SK-N-SH treated with all-trans-retinoic acid at 6 μM for 48 hours (cell line): ENCODE measurements at places on chromosomes 13 and 19.

GRCh38 chr19:56301155-56301554, 13.5 kb downstream of the ZSCAN5A start:
- no peak for ATAC-seq

DNA sequence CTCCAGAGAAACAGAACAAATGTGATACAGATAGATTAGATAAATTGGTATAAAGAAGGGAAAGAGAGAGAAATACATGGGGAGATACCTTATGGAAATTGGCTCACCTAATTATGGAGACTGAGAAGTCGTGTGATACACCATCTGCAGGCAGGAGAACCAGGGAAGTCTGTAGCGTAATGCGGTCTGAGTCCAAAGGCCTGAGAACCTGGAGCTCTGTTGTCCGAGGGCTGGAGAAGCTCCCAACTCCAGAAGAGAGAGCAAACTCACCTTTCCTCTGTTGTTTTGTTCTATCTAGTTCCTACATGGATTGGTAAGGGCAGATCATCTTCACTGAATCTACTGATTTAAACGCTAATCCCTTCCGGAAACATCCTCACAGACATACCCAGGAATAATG, 648.2 kb upstream of the GPC6 start:
- ATAC-seq: no peak

DNA sequence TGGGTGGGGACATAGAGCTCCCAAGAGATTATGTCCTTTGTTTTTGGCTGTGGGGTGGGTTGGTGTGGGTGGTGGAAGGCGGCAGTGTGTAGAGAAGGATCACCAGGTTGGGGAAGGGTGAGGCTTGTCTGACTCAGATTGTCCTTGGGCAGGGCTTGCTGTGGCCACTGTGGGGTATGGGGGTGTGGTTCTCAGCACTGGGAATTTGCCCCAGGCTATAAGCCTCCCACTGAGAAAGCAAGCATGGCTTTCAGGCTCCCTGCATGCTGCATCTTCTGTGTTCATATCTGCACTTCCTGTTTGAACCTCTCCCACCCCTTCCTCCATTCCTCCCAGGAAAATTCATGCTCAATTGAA, 34.9 kb downstream of the DNAJC15 start:
- ATAC-seq: no peak

DNA sequence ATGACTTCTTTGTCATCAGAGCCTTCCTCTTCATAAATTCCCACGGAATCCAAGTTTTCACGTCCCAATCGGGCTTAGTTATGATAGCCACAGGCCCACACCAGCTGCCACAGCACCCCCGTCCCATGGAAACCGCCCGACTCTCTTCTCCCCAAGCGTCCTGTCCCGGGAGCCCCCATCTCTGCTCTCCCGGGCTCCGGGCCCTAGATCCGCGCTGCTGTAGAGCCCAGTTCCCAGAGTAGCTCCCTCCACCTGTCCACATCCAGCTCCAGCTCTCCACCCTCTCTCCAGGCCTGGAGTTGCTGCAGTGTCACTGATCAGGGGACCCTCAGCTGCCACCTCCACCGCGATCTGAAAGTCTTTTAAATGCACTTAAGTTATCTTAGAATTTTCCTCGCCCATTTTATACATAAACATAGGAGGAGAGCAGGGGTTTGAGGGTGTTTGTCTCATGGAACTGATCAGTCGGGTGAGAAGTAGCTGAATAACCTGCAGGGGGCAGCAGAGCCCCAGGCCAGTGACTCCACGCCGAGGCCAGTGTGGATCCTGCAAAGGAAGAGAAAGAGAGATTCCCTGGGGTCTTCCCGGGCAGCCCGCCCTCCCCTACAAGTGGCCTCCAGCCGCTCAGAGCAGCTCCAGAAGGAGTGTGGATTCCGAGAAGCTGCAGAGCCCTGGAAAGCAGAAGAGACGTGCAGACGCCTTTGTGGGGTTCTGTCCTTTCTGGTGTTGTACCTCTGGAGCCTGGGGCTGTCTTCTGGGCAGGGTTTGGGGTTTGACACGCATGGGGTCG, 1.1 kb upstream of the ZNF763 start:
- peak; percentile 84 for ATAC-seq

DNA sequence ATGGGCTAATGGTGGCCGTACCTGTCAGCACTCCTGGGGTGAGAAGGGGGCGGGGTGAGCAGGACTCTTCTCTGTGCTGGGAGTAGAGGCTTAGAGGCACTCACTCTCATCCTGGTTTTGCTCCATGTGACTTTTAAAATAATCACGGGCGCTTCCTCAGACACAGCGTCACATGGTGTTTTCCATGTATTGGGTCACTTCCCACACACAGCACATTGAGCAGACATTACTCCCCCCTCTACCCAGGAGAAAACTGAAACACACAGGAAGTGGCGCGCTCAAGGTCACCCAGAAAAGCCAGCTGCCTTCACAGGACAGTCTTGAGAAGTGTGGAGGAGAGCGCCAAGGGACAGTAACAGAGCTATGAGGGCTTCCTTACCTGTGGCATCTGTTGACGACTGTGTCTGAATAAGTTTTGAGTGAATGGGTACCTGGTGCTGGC, 23.2 kb downstream of the SPATA13 start:
- no peak for ATAC-seq

DNA sequence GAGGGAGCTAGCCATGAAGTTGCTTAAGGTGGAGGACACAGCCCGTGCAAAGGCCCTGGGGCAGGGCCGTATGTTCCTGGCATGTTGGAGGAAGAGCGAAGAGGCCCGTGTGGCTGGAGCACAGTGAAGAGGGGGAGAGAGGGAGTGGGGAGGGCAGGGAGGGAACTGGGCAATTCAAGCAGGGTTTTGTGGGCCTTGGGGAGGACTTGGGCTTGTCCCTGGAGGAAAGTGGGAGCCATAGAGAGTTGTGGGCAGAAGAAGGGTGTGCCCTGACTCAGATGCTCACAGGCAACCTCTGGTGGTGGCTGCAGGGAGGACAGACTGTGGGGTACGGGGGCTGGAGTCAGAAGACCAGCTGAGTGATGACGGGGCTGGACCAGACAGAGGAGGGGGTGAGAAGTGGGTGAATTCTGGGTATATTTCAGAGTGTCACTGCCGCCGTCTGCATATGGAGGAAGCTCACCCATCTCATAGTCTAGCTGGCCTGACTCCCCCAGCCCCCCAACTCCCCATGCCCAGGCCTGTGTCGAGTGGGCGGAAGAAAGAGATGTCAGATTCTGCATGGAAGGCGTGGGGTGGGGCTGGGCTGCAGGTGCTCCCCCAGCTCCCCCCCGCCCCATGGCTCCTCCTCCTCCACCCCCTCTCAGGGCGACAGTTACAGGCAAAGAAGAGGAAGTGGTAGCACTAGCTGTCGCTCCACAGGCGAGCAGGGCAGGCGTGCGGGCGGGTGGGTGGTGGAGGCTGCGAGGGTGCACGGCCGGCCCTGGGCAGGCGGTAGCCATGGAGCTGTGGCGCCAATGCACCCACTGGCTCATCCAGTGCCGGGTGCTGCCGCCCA, at the start of gene VAV1:
VAV1 (plus strand) TSS at position 681 of the 838 bp plus-strand sequence; CDS start at position 781, 100 bp downstream.
- peak; percentile 16; the same call in 1 of the 3 replicates for ATAC-seq

GRCh38 chr13:110251193-110251819, 55.7 kb downstream of the COL4A1 start:
- no peak for ATAC-seq

GRCh38 chr13:112730157-112730671, 40.4 kb downstream of the ATP11A start:
- no peak for ATAC-seq

GRCh38 chr13:36352350-36352749, 6.2 kb upstream of the SPART start:
- ATAC-seq: no peak; the same call in 2 of the 3 replicates

DNA sequence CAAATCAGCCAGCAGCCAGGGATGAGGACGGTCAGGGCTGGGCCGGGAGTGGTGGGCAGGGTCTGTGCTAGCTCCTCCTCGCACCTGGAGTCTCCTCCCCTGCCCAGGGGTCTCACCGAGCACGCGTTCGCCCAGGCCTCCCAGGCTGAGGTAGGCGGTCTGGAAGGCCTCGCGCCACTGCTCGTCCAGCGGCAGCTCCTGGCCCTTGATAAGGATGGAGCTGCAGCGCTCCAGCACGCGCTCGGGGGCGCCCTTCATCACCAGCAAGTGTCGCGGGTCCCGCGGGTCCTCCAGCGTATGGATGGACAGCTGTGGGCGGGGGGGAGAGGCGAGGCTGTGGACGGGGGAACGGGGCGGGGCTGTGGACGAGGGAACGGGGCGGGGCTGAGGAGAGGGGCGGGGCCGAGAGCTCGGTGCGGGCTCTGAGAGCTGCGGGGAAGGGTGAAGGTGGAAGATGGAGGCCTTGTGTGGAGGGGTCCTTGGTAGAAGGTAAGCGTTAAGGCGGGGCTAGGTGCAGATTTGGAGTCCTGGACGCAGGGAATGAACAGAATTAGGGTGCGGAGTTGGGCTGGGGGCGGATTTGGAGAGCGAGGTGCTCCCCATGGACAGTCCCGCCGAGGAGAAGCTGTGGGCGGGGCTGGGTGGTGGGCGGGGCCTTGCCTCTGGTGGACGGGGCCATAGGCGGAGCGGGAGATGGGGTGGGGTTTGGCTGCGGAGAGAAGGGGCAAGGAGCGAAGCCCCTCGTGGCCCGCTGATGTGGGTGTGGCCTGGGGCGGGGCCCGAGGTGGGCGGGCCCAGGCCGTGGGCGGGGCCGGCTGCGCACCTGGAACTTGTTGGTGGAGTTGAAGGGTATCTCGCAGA, 5.7 kb downstream of the ATP4A start:
- peak; percentile 79 for ATAC-seq

- ATAC-seq: no peak
Measured at GRCh38 chr13:73290844-73291243, 232.0 kb downstream of the KLF5 start.

- no peak; the same call in 1 of the 3 replicates for ATAC-seq
Measured at GRCh38 chr19:49786376-49786820, 19.6 kb downstream of the AP2A1 start.

DNA sequence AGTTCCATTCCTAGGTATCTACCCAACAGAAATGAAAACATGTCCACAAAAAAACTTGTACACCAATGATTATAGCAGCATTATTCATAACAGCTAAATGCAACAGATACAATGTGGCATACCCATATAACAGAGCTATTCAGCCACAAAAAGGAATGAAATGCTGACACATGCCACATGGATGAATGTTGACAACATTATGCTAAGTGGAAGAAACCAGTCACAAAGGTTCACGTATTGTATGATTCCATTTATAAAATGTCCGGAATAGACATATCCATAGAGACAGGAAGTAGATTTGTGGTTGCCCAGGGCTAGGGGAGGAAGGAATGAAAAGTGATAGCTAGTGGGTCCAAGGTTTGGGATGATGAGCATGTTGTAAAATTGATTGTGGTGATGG, 10.8 kb downstream of the CRYL1 start:
- no peak for ATAC-seq

DNA sequence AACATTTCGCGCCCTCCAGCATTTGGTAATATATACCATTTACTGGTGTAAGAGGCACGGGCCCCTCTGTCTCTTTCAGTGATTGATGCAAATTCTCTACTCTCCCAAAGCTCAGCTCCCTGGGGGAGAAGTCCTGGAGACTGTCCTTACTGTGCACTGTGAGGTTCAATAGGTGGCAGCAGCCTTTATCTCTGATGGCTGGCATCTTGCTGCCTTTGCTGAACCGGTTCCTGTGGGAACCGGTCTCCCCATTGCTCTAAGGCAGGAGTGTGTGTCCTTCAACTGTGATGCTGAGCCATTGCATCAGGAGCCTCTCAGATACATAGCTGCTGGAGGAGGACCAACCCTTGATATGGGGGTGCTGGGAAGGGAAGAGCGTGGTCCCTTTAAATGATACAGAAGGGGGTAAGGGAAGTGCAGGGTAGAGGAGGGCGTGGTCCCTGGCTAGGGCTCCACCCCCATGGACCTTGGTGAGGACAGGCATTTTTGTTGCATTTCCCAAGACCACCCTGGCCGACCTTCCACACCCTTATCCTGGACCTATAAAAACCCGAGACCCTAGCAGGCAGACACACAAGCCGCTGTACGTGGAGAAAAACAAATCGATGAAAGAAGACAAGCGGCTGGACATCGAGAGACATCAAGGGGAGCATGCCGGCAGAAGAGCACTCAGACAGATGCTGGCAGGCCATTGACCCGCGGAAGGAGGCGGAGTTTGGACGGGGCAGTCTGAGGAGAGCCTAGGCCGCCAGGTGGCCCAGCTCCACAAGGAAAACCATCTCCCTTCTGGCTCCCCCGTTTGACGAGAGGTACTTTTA, 41.1 kb upstream of the GTF3A start:
- ATAC-seq: no peak

- no peak for ATAC-seq
Measured at GRCh38 chr13:47594833-47595232, 406.2 kb downstream of the SUCLA2 start.

- no peak for ATAC-seq
Measured at GRCh38 chr19:19866611-19867248, 1.0 kb downstream of the ZNF253 start.

GRCh38 chr19:36482876-36483275, 6.5 kb downstream of the ZNF566 start:
- no peak for ATAC-seq

DNA sequence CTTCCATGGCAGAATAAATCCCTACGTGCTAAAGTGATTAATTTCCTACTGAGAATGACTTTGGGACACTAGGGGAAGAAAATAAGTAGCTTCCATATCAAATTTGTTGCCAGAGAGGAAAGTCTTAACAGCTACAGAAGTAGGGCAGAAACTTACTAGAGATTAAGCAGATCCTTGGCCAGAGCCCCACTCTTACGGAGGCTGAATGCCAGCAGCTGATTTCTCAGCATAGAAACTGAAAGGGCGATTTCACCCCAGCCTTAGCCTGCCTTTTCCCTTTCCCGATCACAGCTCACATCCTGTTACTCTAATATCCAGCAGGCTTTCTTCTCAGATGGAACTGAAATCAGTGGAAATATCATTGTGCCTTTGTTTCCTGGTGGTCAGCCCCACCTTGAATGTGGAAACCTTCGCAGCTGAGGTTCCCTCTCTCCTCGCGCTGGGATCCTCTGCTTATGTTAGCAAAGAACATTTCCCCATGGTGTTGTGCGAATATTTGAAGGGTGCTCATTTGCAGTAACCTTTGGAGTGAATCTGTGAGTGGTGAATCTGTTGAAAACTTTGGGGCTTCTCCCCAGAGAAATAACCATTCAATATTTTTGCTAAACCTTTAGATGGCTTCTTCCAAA, 8.4 kb downstream of the FAM124A start:
- ATAC-seq: peak; percentile 95

GRCh38 chr19:3346677-3347353, 19.6 kb upstream of the NFIC start:
- ATAC-seq: no peak

DNA sequence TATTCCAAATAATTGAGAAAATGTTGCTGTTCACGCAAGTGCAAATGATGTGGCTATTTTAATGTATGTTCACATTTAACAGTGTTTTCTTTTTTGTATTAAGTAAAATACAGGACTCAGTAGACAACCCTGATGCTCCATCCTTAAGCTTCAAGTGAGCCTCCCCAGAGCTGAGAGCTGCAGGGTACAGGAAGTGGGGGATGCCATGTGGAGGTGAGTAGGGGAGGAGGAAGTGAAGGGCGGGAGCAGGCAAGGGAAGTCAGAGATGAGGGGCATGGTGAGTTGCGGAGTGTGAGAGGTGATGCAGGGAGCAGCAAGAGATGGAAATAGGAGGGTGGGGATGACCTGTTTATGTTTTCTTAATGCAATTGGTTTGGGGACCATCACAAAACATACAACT, 711.0 kb downstream of the UQCRFS1 start:
- ATAC-seq: no peak
